ENCODE measurements at places on chromosomes 16 and 17.

DNA sequence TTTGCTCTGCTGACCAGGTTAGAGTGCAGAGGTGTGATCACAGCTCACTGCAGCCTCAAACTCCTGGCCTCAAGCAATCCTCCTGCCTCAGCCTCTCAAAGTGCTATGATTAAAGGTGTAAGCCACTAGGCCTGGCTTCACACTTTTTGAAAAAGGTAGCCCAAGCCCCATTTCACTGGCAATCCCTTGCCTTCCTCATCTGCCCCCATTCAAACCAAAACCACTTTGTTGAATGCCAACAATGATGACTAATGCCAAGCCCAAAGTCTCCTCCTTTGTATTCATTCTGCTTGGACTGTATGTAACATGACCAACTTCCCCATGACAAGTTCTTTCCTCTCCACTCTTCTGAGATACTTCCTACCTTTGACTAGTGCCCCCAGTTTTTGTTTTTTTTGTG is 33.1 kb downstream of the N4BP1 start:
- DNase-seq: no peak

GRCh38 chr16:75225678-75226515 is 7.1 kb downstream of the CTRB1 start:
- DNase-seq: no peak

GRCh38 chr16:20333120-20333519 is 5.8 kb upstream of the GP2 start:
- no peak for DNase-seq

DNA sequence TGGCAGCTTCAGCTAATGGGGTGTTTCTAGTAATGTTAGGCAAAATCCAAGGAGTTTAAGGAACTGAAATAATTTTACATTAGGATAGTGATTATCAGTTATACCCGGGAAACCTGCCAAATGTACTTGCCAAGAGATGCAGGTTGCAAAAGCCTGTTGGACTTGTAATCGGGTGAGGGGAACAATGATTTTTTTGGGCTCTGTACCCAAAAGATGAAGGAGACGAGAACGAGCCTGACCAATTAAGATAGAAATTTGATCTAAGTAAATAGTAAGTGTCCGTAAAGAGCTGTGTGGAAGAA is 56.3 kb upstream of the ARL4D start:
- DNase-seq: no peak

DNA sequence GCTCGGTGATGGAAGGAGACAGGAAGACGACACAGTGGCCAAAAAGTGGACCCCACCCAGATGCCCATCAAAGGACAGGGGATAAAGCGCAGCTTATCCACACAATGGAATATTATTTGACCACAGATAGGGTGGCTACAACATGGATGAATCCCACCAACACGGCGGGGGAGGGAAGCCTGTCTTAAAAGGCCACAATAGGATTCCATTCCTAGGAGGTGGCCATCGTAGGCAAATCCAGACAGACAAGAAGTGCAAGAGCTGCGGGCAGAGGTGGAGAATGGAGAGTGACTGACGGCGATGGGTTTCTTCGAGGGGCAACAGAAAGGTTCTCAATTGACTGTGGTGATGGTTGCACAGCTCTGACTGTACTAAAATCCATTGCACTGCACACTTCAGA is 16.0 kb downstream of the SLC38A8 start:
- no peak for DNase-seq

DNA sequence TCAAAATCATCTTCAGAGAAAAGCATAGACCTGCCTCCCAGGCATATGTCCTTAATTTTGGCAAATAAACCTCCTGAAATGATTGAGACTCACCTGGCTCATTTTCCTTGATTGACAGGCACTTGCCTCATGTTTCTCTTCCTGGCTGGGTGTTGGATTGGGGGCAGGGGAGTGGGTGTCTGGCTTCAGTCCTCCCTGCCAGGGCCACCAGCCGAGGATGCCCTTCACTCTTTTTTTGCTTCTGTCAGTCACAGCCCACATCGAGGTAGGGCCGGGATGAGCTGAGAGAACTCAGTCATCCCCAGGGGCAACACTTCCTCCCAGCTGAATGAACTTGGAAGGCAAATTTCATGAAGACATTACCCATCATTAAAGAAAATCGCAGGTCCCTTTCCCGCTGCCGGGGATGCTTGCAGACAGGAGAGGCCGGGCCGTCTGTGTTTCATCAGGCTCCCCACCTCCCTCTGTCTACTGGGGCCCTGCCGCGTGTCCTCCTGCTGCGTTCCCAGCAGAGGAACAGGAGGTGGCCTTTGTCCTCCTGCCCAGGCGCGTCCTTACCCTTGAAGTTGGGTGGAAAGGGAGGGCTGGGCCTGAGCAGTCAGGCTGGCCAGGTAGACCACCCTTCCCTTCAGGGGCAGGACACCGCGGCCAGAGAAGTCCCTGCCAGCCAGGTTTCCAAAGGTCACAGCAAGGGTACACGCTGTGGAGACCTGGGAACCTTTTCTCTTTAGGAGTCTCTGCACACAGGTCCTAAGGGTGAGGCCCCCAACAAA is 11.2 kb upstream of the DNAH17 start:
- DNase-seq: no peak
